ENCODE measurements at places on chromosomes 1 and 21. TPM values are rescaled to one million over a fixed set of nuclear protein-coding genes. Genes with fewer than 3 reads are reported as not detected.

Gene CXADR
- 17.6 TPM for total RNA-seq

Gene NBPF4
- total RNA-seq = 0.07 TPM

Gene CRNN
- total RNA-seq = not detected

Gene VWA1
- 12.5 TPM for total RNA-seq

Gene HSD3B2
- total RNA-seq = not detected

Gene OR14K1
- total RNA-seq = not detected

Gene C1orf94
- not detected for total RNA-seq

Gene HOOK1
- 0.12 TPM for total RNA-seq

Gene SLC37A1
- total RNA-seq = 3.4 TPM

Gene DNALI1
- 0.02 TPM for total RNA-seq

Gene ATG4C
- 5.2 TPM for total RNA-seq

Gene FOXO6
- total RNA-seq = 0.46 TPM

Gene CFAP126
- 0.23 TPM for total RNA-seq

Gene DCST2
- 0.30 TPM for total RNA-seq

Gene OLIG1
- total RNA-seq = not detected

Gene MEX3A
- 0.76 TPM for total RNA-seq

Gene PBX1
- total RNA-seq = 16.4 TPM

Gene CNKSR1
- 0.35 TPM for total RNA-seq

Gene PROX1
- total RNA-seq = 0.19 TPM

Gene MMEL1
- 0.08 TPM for total RNA-seq
